Stimulated activated CD8-positive, alpha-beta memory T cell treated with anti-CD3 and anti-CD28 coated beads, Interleukin-4, amount 100 ng/mL, for 4 hours (primary cell): ENCODE measurements at places on chromosomes 7 and 10.

DNA sequence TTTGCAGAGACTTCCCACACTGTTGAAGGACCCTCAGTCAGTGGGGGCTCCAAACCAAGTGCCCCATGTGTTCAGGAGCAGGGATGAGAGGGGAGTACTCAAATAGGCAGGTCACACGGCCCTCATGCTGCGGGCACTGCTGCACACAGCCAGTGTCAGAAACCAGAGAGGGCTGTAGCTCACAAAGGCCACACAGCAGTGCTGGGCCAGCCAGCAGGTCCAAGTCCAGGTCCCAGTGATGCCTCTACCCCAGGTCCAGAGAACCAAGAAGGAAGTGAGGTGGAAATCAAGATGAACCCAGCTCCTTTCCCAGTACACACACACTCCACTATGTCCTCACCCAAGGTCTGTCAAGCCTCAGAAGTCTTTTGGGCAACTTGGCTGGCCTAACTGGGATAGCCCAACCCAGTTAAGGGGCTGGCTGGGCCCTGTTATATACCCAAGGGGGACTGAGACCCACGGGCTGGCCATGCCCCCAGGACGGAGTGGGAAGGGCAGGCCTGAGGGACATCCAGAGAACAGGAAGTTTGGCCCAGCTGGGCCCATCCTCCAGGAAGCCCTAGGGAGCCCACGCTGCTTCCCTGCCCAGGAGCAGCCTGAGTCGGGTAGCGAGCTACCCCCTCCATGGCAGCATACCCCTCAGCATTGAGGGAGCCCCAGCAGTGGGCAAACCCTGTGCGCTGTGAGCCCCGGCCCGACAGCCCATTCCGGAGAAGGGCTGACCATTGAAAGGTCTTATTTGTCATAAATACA is 24.3 kb downstream of the GRID1 start:
- DNase-seq: no peak

DNA sequence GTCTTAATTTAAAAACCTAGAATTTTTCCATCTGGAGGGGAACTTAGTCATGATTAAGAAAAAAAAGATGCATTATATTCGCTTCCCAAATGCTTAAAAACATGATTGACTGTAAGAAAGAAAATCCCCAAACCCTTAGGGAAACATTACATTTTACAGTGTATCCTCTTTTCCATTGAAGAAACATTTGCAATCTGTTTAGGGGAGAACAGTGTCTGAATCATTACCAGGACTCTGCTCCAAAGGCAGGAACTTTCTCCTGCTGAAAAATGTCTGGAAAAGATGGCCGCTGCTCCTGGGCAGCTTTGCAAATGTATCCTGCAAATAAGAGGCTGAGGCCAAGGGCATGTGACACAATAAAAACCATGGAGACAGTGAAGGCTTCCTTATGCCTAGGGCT is 173.7 kb downstream of the BUB3 start:
- no peak for DNase-seq

- DNase-seq: no peak
Measured at GRCh38 chr7:40586197-40586596, 451.4 kb downstream of the SUGCT start.

DNA sequence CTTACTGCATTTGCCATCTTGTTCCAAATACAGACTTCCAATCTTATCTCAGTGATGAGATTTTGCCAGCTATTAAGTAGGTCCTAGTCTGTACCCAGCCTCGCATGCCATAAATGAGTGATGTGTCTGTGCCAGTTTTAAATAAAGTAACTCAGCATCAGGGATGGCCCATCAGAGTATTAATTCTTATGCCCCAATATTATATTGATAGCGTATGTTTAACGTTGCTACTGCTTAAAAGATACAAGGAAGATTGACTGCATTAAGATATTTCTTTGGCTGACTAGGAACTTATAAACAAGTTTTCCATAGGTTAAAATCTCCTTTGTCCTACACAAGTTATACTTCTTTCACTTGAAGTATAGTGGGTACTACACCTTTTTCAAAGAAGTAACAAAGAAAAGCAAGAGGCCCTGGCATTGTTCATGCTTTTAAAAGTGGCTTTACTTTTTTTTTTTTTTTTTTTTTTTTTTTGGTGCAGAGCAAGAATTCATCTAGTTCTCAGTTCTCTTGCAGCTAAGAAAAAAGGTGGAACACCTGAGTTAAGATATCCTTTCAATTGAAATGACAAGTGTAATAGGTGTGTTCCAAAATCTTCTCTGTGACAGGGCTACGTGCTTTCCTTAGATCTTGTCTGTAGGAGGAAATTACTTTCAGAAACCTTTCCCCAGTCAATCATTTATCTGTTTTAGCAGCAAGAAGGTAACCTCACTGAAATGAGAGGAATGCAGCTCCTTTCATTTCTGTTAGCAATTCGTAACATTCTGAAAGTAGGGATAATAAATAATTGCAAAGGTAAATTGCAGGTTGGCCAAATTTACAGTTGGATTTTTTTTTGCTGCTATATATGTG is 245.0 kb downstream of the CELF2 start:
- DNase-seq: no peak

DNA sequence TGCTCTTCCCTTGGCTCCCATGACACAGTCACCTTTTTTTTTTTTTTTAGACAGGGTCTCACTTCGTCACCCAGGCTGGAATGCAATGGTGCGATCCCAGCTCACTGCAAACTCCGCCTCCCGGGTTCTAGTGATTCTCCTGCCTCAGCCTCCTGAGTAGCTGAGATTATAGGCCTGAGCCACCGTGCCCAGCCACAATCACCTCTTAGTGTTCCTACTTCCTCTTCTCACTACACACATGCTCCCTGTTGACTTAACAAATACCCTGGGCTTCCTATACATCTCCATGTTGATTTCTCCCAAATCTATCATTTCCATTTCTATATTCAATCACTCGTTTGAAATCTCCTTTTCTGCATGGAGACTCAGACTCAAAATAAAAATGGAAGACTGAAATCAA is 91.7 kb downstream of the CUBN start:
- no peak for DNase-seq
